Activated CD8-positive, alpha-beta memory T cell treated with anti-CD3 and anti-CD28 coated beads for 48 hours (primary cell): ENCODE measurements at places on chromosomes 12 and 14.

GRCh38 chr12:9731393-9731792 is 1.5 kb downstream of the CLECL1 start:
- DNase-seq, result no peak

DNA sequence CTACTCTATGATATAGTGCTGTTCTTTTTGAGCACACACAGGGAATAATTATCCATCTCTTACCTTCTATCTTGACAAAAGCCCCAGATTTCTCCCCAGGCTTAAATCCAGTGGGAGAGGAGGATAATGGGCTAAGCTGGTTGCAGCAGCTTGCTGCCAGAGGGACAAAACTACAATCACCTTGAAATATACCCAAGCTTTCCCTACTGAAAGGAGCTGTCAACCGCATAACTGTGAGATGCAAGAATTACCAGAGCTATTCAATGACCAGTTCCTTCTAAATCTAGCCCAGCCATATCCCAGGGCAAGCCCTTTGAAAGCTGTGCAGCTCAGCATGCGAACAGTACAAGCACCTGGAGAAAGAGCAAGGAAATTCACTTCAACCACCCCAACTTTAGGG is 943 bp upstream of the MGAT4C start:
- DNase-seq, result no peak

DNA sequence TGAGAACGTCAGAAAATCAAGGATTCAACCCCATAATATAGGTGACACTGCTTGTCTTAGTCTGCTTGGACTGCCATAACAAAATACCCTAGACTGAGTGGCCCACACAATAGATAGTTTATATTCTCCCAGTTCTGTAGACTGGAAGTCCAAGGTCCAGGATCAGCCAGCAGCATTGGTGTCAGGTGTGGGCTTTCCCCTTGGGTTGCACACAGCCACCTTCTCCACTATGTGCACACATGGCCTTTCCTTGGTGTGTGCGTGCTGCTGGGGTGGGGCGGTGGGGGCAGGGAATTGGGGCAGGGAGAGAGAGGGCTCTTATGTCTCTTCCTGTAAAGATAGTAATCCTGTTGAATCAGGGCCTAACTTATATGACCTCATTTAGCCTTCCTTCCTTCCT is 106.4 kb downstream of the SLC25A47 start:
- no peak for DNase-seq

DNA sequence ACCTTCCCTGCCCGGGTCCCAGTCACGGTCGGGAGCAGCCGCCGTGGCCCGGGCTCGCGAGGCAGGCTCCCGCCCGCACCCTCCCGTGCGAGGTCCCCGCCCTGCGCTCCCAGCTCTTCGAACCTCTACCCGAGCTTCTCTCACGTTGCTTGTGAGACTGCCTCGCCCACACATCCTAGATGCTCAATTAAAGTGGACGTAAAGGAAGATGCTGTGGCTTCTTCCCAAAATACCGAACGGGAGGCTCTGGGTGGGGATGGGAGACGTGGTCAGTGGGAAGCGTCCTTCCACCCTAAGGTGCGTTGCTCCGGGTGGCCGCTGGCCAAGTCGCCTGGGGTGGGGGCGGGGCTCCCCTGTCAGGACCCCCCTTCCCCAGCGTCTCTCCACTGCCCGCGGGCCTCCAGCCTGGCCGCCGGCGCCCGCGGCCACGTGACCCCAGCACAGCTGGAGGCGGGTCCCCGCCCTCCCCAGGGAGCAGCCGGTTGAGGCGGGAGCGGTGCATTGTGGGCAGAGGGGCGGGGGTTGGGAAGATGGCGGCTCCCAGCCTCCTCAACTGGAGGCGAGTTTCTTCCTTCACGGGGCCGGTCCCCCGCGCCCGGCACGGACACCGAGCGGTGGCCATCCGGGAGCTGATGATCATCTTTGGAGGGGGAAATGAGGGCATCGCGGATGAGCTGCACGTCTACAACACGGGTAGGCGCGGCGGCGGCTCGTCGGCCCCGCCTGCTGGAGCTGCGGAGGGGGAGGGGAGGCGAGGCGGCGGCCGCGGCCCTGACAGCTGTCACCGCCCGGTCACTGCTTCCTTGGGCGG is at the start of gene HCFC2:
TSS of gene HCFC2 (plus strand) at position 501 of the 811 bp plus-strand sequence. CDS start at position 531, 30 bp downstream.
- peak; percentile 59 for DNase-seq

DNA sequence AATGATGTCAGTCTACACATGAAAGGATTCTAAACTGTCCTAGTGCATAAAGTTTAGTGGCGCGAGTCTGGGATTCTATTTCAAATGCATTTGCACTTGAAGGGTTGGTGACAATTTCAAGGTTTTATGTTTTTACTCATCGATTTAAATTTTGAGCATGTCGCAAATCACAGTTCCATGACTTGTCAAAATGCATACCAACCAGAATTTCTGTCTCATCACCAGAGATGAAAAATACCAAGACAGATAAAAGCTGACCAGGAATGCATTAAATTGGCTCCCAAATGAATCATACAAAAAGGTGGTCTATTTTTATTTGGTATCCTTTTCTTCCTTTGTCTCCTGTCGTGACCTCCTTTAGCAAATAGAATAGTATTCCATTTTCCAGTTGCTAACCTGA is 25.2 kb downstream of the TMEM30B start:
- no peak for DNase-seq

GRCh38 chr12:116591855-116592637 is 32.9 kb downstream of the MAP1LC3B2 start:
- no peak for DNase-seq

GRCh38 chr12:108905725-108906124 is 25.8 kb downstream of the DAO start:
- no peak for DNase-seq

DNA sequence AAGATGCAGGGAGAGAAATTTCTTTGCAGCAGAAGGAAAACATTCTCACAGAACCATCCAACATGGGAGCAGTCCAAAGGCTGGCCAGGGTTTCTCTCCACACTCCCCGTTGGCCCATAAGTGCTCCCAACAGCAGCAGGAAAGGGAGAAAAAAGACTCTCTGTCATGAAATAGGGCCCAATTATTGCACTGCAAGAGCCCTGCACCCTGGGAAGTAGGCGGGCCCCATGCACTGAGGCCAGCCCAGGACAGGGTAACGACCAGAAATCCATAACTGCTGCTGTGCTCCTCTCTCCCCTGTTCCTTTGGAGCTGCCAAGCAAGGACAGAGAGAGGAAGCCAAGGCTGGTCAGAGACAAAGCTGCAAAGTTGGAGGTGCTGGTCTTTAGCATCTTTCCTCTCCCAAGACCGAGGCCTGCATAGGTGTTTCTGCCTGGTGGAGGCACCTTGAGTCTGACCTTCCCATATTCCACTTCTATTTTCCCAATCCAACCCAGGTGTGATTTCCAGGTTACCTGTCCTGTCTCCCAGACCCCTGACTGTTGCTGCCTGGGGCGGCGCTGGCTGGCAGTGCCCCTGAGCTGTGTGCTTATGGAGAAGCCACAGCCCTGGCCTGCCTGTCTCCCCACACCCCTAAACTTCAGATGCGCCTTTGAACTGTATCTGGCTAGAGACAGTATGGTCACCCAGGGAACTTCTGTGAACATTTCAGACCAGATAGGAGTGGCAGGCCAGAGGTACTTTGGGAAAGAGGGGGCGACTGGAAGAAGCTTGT is 6.8 kb downstream of the GALNT16 start:
- no peak for DNase-seq

- DNase-seq, result no peak
Measured at GRCh38 chr14:104223101-104224041, 85.0 kb downstream of the KIF26A start.

DNA sequence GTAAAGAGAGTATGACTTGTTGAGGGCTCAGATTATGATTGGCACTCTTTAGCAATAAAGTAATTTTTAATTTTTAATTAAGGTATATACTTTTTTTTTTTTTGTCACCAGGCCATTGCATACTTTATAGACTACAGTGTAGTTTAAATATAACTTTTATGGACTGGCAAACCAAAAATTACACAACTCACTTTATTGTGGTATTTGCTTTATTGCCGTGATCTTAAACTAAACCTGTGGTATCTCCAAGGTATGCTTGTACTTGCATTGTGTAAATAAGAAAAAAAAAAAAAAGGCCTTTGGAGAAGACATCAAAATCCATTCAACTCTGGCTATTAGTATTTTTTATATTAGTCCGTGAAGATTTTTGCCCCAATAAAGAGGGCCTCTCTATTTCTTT is 646.7 kb upstream of the FOXG1 start:
- no peak for DNase-seq

GRCh38 chr12:121096199-121096798 is 36.4 kb upstream of the P2RX7 start:
- no peak for DNase-seq

- no peak for DNase-seq
Measured at GRCh38 chr12:128790221-128790620, 33.5 kb downstream of the SLC15A4 start.

DNA sequence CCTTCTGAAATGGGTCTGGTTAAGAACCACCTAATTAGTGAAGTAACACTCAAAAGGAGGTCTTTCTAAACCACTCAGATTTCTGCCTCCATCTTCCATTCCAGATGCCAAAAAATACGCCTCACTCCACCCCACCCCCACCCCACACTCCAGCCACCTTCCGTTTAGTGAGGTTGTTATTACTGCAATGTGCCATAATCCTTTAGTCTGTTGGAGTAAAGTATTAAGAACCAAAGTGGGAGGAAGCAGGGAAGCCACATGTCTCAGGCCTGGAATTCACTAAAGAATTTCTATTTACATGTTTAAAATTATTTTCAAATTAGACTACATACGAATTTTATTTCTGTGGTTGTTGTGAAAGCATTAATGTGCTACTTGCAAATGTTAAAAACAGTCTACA is 7.4 kb downstream of the KIF21A start:
- no peak for DNase-seq

GRCh38 chr14:76191297-76191696 is 39.6 kb downstream of the GPATCH2L start:
- no peak for DNase-seq

GRCh38 chr12:120350576-120351350 is 18.2 kb downstream of the MSI1 start:
- no peak for DNase-seq

- DNase-seq, result no peak
Measured at GRCh38 chr12:132423251-132423819, 66.6 kb upstream of the FBRSL1 start.

- DNase-seq, result no peak
Measured at GRCh38 chr14:59389936-59390335, 75.2 kb downstream of the GPR135 start.

DNA sequence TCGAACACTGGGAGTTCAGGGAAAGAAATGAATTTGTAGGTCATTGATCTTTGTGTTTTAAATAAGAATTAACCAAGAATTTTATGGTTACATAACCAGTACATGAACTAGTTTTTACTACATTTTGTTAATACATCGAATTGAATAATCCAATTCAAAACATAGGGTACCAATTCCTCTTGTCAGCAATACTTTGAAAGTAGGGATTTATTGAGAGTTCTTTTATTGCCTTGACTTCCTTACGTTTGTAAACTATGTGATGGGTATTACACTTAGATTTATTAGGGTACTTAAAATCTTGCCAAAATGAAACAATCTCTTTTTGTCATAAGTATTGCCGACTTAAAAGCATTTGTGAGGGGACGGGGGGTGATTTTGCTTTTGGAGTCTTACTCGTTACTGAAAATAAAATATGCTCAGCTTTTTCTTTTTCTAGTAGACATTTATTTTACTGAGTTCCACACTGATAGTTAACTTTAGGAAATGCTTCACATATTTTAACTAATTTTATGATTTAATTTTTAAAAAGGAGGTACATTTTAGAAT is 22.4 kb downstream of the SOCS2 start:
- no peak for DNase-seq

DNA sequence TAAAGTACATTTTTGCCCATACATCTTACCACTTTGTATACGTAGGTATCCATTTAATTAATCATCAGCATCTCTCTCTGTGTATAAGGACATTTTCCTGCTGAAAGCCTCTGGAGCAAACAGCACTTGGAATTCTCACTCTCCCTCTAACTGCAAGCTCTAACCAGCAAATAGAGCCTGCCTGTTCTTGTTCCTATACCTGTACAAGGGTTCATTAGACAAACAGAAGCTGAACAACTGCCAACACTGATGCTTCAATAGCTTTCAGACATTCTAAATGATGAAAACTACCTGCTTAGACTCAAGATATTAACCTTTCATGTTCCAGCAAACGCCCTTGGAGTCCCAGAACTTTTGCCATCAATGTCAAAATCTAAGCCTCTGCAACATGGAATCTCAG is 98.0 kb downstream of the KCNH5 start:
- no peak for DNase-seq

DNA sequence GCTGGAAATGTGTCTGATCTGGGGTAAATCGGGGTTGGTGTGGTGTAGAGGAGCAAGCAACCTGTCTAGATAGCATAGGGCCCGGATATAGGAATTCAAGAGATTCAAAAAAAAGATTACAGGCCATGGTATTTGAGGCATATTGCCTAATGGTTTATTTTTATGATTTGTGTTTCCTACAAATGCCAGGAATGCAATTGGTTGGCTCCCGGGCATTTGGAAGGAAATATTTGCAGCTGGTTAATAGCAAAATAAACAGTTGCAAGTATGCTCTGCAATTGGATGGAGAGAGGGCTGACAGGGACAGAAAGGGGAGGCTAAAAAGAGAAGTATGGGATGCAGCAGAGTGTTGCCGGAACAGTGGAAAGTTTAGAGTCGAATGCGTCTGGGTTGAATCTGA is 315.6 kb upstream of the ATP2B1 start:
- DNase-seq, result no peak

GRCh38 chr12:131500564-131500963 is 210.3 kb upstream of the SFSWAP start:
- no peak for DNase-seq

DNA sequence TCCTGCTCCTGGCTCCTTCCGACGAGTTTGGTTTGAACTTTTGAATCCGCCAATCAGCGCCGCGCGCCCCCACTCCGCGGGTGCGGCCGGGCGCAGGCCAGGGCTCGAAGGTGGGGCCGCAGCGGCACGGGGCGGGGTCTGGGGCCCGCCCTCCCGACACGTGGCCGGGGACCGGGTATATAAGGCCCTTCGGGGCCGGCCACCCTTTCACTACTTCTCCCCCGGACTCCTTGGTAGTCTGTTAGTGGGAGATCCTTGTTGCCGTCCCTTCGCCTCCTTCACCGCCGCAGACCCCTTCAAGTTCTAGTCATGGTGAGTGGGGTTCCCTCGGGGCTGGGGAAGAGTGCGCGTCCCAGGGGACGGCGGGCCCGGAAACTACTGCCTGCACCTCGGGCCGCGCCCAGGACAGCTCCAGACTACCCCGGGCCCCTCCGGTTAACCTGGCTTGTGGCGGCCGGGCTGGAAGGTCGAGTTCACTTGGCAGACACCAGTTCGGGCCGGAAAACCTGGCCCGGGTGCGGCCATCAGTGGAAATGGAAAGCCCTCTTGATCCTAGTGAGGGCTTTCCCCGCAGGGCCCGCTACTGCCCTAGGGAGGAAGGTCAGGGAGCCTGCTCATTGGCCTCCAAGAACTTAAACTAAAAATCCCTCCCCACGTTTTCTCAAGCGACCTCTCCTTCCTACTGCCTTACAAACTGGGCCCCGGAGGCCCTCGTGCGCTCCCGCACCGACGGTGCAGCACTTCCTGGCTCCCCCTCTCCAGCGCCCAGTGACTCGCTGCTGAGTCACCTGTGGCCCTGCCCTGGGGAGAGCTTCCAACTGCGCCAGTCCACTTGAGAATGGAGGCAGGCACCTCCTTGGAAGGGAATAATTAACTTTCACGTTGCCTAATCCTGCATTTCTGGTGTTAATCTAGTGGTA is at the start of gene TUBA1C:
TSS of gene TUBA1C (plus strand) at position 210 of the 920 bp plus-strand sequence. CDS start at position 310, 100 bp downstream.
- peak; percentile 95 for DNase-seq
